ENCODE measurements at places on chromosomes 2 and 18.

DNA sequence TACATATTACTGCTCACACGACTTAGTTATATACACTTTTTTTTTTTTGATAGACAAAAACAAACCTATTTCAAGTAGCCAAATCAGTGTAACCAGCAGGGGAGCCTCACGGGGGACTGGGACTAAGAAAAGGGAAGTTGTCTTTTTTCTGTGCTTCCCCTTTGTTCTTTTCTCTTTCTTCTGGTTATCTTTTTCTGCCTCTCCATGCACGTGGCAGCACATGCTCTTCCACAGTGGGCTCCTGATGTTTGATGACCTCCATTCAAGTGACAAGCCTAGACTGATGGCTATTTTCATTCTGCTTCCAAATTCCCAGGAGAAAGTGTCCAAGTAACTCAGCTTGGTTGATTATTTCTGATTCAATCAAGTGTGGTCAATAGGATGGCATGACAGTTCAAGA lies 98.2 kb upstream of the STK39 start:
- DNase-seq, result no peak

- DNase-seq, result no peak
These were observed 371.7 kb downstream of the PIK3C3 start for GRCh38 chr18:42326752-42327151.

DNA sequence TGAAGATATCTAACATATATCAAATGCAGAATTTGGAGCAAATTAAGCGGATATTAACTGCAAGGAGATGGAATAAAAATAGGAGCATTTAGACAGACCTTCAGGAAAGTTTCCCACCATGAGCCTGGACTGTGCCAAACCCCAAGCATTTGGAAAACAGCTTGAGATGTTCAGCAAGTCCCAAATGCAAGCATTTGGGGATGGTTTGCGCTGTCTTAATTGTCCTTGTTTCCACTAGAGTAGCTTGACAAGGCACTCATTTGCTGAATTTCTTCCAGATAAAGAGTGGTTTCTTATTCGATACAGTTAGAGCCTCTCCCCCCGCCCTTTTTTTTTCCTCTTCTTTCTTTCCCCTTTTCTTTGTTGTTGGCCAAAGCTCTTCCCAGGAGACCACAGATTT lies 77.1 kb upstream of the CDC42EP3 start:
- no peak for DNase-seq

DNA sequence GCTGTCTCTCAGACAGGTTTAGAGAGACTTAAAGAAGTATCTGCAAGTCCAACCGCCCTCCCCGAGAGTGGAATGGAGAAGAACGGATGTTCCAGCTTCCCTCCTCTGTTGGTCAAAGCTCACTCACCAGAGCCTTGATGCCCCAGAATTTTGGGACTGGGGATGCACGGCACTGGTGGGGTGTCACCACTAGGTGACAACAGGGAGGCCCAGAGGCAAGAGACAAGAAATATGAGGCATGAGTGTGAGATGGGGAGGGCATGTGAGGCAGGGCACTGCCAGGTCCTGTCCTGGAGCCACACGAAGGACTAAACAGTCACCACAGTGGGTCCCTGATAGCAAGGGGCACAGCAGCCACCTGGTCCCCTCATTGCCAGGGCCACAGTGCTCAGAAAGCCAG lies 35.1 kb upstream of the SH3BP4 start:
- DNase-seq, result no peak

DNA sequence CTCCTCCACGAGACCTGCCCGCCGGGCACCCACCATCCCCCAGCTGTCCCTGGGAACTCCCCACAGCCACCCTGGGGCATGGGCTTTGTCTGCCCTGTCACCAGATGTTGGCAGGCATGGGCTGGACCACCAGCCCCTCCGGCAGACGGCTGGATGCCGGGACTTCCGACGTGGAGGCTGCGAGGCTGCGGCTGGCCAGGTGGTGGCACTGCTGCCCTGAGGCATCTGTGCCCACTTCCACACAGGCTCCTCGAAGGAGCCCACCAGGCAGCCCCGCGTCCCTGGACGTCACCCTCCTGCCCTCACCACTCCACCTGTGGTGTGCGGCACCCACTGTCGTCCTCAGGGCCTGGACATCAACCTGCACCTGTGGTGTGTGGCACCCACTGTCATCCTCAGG lies 319.9 kb upstream of the SALL3 start:
- DNase-seq, result no peak

DNA sequence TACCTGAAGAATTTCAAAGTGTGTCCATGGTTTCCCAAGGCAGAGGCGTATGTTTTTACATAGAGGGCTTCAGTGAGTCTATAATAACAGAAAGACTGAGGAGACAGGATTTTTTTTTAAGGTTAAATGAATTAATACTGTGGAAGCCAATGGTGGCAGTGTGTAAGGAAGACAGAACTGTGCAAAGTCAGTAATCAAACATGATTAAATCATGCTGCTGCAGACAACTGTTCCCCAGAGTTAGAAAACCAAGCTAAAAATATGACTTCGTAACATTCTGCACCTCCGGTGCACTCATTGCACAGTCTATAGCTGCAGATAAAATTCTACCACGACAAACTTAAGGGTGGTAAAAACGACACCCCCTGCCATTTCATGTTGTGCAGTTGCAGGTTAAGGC lies 309.6 kb upstream of the TRIB2 start:
- DNase-seq, result no peak

Measured in activated CD8-positive, alpha-beta memory T cell treated with anti-CD3 and anti-CD28 coated beads for 48 hours (primary cell).